Renal cortical epithelial cell (primary cell): ENCODE measurements at places on chromosomes 1 and 21. TPM values are rescaled to one million over a fixed set of nuclear protein-coding genes. Genes with fewer than 3 reads are reported as not detected.
A peak's percentile ranks its signal among the peaks of the same experiment; 100 is the strongest.

- DNase-seq, result no peak
Measured at GRCh38 chr1:234244482-234244881, 128.8 kb upstream of the COA6 start.

TCHH gene
- total RNA-seq, result 0.10 TPM in 1 of 2 replicates, not detected in the other

CDK18 gene
- 14.6 and 21.1 TPM in 2 replicates for total RNA-seq

DNA sequence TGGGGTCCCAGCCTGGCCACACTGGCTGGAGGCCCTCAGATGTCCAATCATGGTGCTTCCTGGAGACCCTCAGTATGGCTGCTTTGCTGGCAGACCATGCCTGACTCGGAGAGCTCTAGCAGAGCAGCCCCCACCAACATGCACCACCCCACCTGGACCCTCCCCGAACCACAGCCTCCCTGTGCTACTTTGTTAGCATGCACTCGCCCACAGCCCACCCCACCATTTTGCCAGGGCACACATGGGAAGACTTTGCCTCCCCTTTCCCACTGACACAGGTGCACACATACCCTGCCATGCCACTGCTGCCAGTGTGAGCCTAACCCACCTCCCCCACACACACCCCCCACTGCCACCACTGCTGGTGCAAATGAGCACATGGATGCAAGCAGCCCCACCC lies 497.5 kb upstream of the PBX1 start:
- DNase-seq, result no peak

CAMSAP2 gene
- total RNA-seq, result 18.9 and 48.3 TPM in 2 replicates

DNA sequence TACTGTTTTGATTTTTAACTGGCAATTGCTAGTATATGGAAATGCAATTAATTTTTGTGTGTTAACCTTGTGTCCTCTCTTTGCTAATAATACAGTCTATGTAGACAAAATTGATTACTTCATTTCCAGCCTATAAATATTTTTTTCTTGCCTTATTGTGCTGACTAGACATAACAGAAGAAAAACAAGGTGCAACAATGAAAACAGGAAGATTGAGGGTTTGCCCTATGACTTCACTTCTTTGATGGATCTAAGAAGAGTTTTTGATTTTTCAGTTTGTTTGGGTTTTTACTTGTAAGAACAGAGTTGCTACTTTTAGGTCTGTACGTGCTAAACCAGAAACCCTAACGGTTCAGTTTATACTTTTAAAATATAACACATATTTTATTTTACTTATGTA lies 8.5 kb upstream of the CNIH4 start:
- DNase-seq, result no peak

DNA sequence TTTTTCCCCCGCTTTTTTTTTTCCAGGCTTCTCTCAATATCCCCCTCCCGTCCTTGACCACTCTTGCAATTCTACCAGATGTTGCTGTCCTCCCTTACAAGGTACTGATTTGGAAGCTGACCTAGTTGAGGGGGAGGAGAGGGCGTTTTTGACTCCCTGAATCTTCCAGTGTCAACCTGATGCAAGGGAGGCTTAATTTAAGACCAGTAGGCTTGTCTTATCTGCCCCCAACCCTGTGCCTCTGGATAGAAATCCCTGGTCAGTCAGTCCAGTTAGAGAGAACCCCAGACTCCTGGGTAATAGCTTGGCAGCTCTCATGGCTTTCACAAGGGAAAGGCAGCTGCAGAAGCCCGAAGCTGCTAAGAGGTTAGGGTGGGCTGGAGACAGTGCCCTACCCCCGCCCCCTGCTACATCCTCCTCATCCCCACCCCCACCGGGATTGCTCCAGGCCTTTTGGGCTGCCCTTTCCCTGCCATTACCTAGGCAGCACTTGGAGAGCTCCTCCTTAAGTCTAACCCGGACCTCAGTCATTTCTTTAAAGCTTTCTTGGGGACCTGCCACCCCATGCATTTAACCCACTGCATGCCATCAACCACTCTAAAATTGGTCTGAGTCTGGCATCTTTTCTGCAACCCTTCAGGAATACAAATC lies 3.6 kb downstream of the ACKR1 start:
- peak; percentile 6 for DNase-seq

- peak; percentile 68 for DNase-seq
Measured at GRCh38 chr1:80375662-80376061, 1369.1 kb upstream of the ADGRL4 start.

MTMR11 gene
- total RNA-seq, result 5.6 and 7.3 TPM in 2 replicates

ALX3 gene
- not detected in 2 replicates for total RNA-seq

KLF17 gene
- total RNA-seq, result not detected in 2 replicates

GRCh38 chr1:221045842-221046831 lies 166.9 kb downstream of the HLX start:
- DNase-seq, result peak; percentile 80

- DNase-seq, result no peak
Measured at GRCh38 chr1:197745911-197746310, 29.4 kb downstream of the DENND1B start.

- DNase-seq, result no peak
Measured at GRCh38 chr1:221774054-221774842, 32.4 kb upstream of the DUSP10 start.

DNA sequence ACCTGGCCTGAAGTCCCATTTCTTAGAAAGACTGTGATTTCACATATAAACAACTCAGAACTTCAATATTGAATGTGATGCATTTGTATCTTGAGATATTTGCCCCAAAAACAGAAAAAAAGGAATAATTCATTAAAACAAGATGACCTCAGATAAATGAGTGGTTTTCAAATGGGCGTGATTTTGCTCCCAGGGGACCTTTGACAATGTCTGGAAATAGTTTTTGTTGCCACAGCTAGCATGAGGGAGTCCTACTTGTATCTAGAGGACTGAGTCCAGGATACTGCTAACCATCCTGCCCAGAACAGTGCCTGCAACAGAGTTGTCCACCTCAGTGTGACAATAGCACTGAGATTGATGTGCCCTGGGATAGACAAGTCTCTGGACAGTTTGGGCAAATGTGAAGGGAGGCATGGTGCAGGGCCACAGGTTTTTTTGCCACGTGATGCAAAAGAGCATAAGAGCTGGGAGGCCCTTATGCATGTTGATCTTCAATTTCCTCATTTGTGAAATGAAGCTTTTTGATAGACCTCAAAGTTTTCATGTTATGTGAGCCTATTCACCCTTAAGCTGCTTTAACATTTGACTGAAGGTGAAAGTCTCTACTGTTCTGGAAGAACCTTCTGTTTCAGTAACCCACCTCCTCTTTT lies 46.2 kb downstream of the MAP3K7CL start:
- DNase-seq, result no peak

- DNase-seq, result no peak
Measured at GRCh38 chr1:165387961-165388360, 31.4 kb upstream of the LMX1A start.

DNA sequence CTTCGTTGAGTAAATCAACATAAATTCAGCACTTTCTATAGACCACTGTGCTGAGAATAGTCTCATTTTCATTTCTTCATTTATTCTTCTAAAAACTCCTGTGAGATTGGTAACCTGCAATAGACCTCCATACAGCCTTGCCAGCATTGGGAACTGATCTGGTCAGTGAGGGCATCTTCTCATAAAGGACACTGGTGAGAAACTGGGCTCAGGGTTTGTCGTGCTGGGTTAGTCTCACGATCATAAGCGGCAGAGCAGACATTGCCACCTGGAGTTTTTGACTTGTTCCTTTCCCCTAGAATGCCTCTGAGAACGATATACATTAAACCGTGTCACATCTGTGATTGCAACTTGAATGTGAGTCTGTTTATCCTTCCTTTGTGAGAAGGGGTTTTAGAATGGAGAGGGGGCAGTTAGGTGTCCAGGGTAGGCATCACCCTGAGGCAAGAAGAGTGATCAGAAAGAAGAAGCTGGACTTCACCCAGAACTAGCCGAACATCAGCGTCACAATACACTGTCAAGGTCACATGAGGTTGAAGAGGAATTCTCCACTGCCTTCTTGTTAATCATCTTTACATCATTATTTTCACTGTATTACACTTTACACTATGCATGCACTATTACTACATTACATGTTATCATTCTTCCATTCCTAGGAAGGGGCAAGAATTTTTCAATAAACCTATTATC lies 1.4 kb upstream of the TTLL7 start:
- no peak for DNase-seq

- DNase-seq, result no peak
Measured at GRCh38 chr1:171904778-171905450, 63.6 kb downstream of the DNM3 start.

DNA sequence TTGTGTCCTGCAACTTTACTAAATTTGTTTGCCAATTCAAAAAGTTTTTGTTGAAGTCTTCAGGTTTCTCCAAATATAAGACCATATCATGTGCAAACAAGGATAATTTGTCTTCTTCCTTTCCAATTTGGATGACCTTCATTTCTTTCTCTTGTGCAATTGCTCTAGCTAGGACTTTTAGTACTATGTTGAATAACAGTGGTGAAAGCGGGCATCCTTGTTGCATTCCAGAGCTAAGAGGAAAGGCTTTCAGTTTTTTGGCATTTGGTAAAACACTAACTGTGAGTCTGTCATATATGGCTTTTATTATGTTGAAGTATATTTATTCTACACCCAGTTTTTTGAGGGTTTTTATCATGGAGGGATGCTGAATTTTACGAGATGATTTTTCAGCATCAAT lies 630.0 kb upstream of the ADGRL2 start:
- DNase-seq, result no peak

GRCh38 chr21:28332796-28333195 lies 659.9 kb downstream of the LTN1 start:
- DNase-seq, result no peak

GRCh38 chr1:101043776-101044175 lies 18.2 kb upstream of the DPH5 start:
- DNase-seq, result peak; percentile 62

GRCh38 chr1:24294716-24295371 lies 24.3 kb upstream of the GRHL3 start:
- DNase-seq, result peak; percentile 99

DNA sequence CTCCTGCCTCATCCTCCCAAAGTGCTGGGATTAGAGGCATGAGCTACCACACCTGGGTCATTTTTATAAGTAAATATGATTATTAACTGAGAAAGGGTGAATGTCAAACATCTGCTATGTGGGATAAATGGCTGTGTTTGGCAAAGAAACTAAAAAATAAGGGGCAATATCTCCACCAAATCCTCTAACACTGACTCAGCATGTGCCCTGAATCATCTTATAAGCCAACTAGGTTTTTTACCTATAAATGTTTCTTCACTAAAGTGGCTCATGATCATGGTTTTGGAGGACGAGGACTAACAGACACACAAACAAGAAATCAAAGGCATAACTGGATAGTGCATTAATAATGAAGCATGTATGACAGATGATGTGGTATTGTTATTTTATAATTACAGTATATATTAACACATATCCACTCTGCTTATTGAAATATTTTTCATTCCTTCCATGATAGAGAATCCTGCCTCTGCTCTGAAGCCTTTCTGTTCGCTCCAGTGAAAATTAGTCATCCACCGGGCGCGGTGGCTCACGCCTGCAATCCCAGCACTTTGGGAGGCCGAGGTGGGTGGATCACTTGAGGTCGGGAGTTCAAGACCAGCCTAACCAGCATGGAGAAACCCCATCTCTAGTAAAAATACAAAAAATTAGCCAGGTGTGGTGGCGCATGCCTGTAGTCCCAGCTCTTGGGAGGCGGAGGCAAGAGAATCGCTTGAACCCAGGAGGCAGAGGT lies 11.7 kb upstream of the ARHGAP29 start:
- DNase-seq, result peak; percentile 65

DNA sequence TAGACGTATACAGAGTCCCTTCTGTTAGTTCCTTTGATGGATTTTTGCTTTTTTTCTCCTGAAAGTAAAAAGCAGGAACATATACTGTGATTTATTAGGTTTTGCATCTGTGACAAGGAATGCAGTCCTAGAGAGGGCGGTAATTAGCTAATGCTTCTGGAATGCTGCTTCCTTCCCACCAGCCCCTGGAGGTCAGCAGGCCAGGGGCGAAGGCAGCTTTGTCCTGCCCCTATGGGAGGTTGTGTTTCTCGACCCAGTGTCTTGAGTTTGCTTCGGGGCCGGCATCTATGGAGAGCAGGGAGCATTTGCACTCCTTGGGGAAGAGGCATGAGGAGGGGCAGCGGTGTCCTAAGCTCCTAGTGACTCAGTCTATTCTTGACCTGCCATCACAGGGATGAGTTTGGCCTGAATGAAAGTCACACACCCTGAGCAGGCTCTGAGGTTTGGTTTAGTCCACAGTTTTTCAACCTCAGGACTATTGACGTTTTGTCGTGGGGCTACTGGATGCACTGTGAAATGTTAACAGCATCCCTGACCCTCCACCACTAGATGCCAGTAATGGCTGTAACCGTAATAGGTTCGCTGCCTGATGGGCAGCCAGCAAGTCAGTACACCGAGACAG lies 85.0 kb upstream of the KCNJ15 start:
- peak; percentile 87 for DNase-seq

- no peak for DNase-seq
Measured at GRCh38 chr1:10814976-10815857, 18.8 kb upstream of the CASZ1 start.

- no peak for DNase-seq
Measured at GRCh38 chr1:219099307-219099706, 74.4 kb upstream of the LYPLAL1 start.

- DNase-seq, result no peak
Measured at GRCh38 chr1:244326757-244327156, 125.0 kb downstream of the ADSS2 start.

DNA sequence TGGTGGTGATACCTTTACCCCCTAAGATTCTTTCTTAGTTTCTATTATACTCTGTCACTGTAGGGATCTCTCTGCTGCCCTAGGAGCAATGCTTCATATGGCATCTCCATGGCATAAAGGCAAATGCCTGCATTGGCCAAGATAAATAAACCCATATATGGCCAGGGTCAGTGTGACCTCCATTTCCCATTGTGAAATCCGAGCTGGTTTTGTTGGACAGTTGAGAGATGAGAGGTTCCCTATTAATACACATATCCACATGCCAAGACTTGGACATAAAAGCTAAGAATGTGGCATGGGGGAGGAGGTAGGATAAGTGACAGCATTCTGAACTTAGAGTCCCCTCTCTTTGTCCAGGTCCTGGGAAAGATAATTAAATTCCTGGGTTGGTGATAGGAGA lies 1.4 kb downstream of the TPM3 start:
- peak; percentile 47 for DNase-seq

MYCL gene
- 0.70 and 1.4 TPM in 2 replicates for total RNA-seq

CD2 gene
- not detected in 2 replicates for total RNA-seq

DNA sequence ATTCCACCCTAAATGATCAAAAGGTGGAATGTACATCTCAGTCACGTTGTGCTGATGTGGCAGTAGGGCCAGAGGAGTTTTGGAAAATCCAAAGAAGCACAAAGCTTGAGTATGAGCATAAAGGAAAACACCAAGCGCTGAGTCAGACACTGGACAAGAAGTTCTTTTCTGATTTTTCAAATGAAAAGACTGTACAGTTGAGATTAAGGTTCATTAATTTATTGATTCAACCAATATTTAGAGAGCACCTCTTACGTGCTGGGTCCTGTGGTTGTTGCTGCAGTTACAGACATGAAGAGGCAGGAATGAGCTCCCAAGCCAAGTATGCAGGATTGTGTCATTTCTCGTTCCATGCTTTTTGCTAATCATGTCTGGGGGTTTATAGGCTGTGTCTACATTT lies 28.9 kb upstream of the APP start:
- no peak for DNase-seq

LCE3E gene
- not detected in 2 replicates for total RNA-seq
